ENCODE measurements at places on chromosomes 3 and 15.

GRCh38 chr15:29825227-29825626 lies 3.0 kb upstream of the TJP1 start:
- no peak for DNase-seq

GRCh38 chr3:113259196-113259595 lies 47.8 kb downstream of the BOC start:
- DNase-seq, result no peak

GRCh38 chr15:92707880-92708551 lies 52.4 kb upstream of the FAM174B start:
- DNase-seq, result no peak

- no peak for DNase-seq
These were observed 89.1 kb downstream of the TPRG1 start for GRCh38 chr3:189260556-189261493.

DNA sequence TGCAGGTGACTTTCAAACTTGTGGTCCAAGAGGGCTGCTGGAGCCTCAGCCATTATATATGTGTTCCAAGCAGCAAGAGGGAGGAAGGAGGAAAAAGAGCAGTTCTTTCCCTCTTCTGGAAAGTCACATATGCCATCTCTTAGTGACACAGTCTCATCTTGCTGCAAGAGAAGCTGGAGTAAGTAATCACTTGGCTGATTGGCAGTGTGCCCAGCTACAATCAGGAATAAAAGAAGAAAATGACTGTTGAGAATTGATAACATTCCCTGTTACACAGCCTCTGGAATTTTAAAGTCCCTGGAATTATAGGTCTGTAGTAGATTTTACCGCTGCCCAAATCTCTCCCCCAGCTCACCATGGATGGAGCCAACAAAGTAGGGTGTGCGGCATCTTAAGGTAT lies 31.4 kb upstream of the LYZL4 start:
- DNase-seq, result no peak

DNA sequence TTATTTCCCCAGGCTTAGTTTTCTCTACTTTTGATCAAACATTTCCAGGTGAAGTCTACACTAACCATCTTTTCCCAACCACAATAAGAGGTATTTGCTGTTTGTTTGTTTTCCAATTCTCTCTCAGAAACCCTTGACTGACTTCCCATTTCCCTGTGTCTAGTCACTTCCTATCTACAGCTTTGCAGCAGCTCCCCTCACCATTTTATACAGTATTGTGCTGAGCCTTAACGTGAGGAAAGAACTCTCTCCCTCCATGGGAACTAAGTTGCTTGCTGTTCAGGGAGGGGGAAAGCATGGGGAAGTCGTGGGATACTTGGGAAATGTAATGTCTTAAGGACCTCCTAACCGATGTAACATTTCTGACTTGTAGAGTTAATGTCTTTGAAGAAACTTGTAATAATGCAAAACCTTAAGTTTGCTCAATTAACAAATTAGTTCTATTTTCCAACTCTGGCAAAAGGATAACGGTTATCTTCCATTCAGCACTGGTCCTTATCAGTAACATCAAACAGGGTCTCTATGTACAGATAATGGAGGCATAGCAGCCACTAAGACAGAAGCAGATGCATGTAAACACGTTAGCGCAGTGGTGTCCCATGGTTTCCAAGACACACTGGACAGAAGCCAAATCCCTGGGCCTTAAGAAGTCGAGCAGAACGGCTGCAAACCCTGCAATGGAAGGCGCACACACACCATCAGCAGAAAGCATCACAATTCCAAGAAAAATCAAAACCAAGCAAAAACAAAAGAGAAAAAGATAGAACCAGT lies 39.7 kb downstream of the NPTN start:
- no peak for DNase-seq

GRCh38 chr3:55305696-55306485 lies 181.2 kb downstream of the WNT5A start:
- DNase-seq, result no peak

GRCh38 chr3:37499061-37499785 lies 324.8 kb upstream of the LRRFIP2 start:
- DNase-seq, result no peak

DNA sequence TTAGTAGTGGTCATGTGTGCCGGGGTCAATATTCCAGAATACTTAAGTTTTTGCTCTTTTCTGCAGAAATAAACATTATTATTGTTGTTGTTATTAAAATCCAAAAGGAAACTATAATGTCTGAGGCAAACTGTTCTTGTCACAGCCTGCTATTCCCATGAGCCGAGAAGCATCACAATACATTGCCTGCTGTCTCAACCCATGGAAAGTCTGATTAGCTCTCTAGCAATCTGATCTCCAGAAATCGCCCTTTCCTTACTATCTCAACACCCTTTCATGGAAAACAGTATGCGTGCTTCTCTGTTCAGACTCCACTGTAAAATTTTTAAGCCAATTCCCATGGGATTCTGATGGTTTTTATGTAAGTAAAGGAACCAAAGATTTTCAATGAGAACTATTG lies 811.0 kb downstream of the TUSC7 start:
- no peak for DNase-seq

DNA sequence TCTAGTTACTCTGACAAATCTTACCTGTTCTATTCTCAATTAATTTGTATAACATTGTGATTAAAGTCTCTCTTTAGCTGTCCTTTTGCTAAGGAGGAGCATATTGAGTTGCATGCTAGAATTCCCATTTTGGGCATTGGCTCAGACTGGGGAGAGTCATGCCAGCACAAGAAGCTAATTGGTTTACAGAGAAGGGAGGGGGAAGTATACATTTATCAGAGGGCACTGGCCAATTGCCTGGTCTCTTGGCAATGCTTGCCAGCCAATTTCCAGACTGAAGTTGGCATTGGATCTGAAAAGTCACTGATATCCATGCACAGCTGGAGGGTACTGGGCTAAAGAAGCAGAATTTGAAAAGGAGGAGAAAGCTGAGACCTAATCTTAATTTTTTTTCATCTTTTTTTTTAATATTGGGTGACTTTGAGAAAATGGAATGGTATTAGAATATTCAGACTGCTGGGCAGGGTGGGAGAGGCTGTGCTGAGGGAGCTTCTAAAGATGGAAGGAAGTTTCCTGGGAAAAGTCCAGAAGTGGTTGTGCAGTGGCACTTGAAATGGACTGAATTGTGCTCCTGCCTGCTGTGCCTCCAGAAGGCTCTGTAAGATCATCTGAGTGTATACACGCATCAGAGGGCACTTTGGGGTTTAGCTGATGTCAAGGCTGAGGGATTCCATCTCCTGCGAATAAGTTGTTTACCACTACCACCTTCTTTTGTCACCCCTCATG lies 365.2 kb upstream of the DPH6 start:
- DNase-seq, result no peak

- DNase-seq, result no peak
These were observed 91.1 kb upstream of the KLF13 start for GRCh38 chr15:31235311-31236183.

Data from iPS-NIHi11 (cell line).